ENCODE measurements at places on chromosomes 12 and 14. TPM values are rescaled to one million over a fixed set of nuclear protein-coding genes. Genes with fewer than 3 reads are reported as not detected.

Gene WDHD1
- total RNA-seq: 7.5 TPM

Gene EGLN3
- total RNA-seq: 5.2 TPM

Gene TEX52
- total RNA-seq: not detected

Gene PTPN21
- 9.6 TPM for total RNA-seq

Gene SPIC
- not detected for total RNA-seq

Gene GNB3
- 2.9 TPM for total RNA-seq
